ENCODE measurements at places on chromosomes 16 and 17. TPM values are rescaled to one million over a fixed set of nuclear protein-coding genes. Genes with fewer than 3 reads are reported as not detected.

Gene KRT36
- total RNA-seq = not detected

Gene HOXB6
- total RNA-seq = not detected

Gene CRISPLD2
- total RNA-seq = 2.1 TPM

Gene TERB1
- not detected for total RNA-seq

- DNase-seq = peak; percentile 43
Measured at GRCh38 chr16:67538666-67539101, 10.1 kb downstream of the RIPOR1 start.

GRCh38 chr16:74757349-74757748 is 17.3 kb downstream of the FA2H start:
- DNase-seq = no peak

DNA sequence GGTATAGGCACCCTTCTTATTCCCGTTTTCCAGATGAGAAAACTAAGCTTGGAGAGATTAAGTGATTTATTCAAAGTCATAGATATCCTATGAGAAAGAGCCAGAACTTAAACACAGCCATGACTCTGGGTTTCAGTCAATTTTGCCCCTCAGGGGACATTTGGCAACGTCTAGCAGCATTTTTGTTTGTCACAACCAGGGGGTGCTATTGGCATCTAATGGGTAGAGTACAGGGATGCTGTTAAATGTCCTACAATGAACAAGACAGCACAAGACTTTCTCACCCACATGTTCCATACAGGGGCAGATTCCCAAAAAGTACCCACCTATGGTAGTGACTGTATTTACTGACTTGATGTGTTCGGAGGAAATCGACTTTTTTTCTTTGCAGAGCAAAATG is 4.8 kb upstream of the SHISA9 start:
- peak; percentile 50 for DNase-seq

GRCh38 chr16:81838794-81839193 is 59.7 kb downstream of the PLCG2 start:
- no peak for DNase-seq

GRCh38 chr17:45292696-45293412 is 24.0 kb downstream of the MAP3K14 start:
- DNase-seq = no peak
